ENCODE measurements at places on chromosomes 4 and X.

- DNase-seq: no peak
Measured at GRCh38 chr4:26321373-26322221, 783 bp downstream of the RBPJ start.

DNA sequence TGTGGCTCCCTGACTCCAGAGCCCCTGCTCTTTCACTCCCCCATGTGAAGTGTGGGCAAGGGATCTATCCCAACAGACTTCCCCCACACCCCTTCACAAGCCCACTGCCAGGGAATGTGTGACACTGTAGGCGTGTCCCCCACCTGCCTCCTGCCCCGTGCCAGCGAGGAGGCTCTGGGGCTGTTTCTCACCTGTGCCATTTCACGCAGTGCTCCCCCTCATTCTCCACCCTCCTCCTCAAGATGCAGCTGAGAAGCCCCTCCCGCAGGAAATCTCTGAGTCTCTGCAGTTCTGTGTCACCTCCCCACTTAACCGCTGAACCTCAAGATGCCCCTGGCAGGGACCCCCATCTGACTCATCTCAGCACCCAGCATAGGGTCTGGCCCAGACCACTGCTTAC lies 5.4 kb downstream of the MAN2B2 start:
- DNase-seq: no peak

DNA sequence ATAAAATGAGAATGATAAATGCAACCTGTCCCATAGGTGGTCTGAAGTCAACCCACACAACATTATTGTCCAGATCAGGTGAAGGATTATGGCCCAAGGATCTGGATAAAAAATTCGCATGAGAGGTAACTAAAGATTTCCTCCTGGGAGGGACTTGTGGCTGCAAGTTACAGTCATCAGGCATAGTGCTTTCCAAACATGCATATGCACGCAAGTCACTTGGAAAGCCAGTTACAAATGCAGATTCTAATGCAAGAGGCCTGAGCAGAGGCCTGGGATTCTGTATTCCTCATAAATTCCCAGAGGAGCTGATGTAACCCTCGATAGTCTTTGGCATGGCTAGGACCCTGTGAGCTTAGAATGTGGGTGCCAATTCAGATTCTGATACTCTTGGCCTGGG lies 21.1 kb downstream of the HS3ST1 start:
- DNase-seq: no peak

DNA sequence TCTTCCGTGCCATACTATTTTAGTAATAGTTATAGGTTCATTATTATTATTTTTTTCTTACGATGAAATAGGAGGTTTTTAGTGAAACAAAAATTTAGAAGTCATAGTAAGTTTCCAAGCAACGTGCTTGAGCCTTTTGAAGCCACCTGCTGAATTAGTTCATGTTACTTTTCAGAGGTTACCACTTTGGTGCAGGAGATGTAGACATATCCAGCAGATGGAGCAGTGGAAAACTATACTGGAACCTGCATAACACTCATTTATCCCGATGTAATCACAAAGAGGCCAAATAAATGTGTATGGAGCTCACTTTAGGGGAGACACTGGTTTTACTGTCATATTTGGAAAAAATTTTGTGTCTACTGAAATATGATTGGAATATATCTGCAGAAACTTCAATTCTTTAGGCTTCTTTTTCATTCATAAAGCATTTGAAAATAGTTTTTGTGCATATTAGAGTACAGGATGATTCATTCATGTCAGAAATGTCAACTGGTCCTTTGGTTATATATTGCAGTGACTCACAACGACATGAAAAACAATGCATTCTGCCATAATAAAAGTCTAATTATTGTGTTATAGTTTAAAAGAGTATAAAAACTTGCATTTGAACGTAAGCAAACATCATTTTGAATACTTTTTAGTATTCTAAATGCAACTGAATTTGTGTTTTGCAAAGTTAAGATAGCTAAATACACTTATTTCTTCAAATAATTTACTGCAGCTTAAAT lies 2182.9 kb upstream of the TENM3 start:
- peak; percentile 26 for DNase-seq

- no peak for DNase-seq
Measured at GRCh38 chr4:159484864-159485263, 382.0 kb downstream of the RAPGEF2 start.

GRCh38 chrX:112642349-112642748 lies 37.4 kb downstream of the LHFPL1 start:
- DNase-seq: peak; percentile 64

GRCh38 chr4:1196421-1197183 lies 24.2 kb upstream of the SPON2 start:
- no peak for DNase-seq

GRCh38 chrX:39931529-39932282 lies 166.1 kb downstream of the BCOR start:
- no peak for DNase-seq

DNA sequence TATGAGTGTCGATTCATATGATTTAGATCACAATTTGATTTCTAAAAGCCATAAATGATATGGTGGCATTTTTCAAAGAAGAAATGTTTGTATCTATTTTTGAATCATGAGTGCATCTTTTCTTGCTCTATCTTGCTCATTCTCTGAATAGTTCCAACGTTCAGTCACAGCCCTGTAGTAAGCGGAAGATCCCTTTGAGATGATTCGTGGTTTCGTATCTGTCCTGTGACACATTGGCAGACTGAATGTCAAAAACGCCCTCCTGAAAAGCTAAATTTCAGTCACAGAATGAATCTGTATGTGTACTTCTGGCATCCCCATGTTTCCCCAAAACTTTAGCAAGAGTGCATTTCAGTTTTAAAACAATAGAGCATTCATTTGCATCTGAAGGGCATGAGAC lies 1066.9 kb upstream of the TENM3 start:
- peak; percentile 41 for DNase-seq

- peak; percentile 78 for DNase-seq
Measured at GRCh38 chr4:185165605-185166063, 22.6 kb downstream of the SLC25A4 start.

All from fibroblast of upper back skin (primary cell).